ENCODE measurements at places on chromosomes 6 and 20.

DNA sequence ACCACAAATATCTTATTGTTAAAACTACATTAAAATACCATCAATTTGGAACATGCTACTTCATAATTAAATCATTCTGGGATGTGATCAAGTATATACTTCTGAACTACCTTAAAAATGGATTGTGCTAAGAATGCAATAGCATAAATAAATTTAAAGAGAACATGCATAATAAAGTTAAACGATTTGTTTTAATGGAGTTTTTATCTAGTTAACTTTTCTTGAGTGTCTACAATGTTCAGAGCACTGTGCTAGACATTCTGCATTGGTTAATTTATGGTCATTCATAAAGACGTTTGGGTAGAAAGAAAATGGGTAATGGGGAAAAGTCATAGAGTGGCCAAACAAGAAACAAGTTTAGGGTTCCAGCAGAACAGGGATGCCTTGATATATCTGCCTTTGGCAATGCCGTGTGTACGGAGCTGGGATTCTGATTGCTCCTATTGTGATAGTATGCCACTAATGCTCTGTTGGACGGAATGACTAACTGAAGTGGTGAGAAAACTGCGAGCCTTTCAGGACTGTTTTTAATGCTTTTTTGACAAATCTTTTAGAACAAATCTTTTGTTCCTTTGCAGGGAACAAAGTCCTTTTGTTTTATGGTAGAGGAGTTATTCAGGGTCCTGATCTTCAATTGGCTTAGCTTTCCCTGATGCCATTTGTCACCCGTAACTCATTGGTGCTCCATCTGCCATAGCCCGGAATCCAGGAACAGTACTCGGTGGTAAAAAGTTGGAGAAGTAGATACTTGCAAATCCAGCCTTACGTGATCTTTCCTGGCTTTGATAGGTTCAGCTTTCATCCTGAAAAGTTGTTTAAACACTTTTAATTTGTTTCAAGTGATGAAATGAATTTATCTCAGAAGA lies 162.6 kb downstream of the BCKDHB start:
- DNase-seq: no peak

GRCh38 chr20:2149507-2149906 lies 47.9 kb downstream of the STK35 start:
- no peak for DNase-seq

GRCh38 chr6:83127976-83128375 lies 60.5 kb downstream of the DOP1A start:
- no peak for DNase-seq

DNA sequence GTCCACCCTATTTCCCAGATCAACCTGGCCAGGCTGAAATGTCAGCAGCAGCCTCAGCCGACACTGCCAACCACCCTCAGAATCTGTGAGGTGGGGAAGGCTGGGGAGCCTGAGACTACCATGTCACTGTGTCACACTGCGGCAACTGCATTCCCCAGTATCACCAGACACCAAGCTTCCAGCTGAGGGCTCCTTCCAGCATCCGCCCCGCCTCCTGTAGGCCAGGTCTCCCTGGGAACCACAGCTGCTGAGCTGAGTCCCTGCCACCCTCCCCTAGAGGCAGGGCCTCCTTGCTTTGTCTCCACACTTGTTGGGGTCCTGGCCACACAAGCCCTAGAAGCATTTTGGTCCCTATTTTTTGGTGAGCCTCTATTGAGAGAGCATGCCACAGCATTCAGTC lies 115.7 kb downstream of the UNC5CL start:
- no peak for DNase-seq

DNA sequence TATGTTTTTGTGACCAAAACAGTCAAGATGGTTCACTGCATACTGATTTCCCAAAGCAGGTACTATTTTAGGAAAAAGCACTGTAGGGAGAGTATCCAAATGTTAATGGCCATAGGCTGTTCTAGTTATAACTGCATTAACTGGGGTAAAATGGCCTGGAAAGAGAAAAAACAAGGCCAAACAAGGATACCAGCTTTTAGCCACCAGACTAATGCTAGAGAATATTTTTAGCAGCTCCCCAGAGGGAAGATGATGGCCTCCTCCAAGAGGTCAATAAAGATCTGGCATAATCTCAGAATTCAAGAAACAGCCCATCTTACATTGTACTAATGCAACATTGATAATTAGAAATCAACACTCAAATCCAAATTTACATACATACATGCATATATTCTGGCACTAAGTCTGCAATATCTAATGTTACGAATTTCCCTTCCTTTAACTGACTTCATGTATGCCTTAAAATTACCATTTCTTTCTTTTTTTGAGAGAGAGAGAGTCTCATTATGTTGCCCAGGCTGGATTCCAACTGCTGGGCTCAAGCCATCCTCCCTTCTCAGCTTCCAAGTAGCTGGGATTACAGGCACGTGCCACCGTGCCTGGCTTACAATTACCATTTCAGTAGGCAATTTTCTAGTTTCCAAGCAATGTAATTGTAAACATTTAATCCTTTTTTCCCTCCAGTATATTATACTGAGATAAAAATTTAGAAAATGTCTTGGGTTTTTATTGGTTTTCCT lies 9.3 kb downstream of the COX7A2 start:
- DNase-seq: no peak

DNA sequence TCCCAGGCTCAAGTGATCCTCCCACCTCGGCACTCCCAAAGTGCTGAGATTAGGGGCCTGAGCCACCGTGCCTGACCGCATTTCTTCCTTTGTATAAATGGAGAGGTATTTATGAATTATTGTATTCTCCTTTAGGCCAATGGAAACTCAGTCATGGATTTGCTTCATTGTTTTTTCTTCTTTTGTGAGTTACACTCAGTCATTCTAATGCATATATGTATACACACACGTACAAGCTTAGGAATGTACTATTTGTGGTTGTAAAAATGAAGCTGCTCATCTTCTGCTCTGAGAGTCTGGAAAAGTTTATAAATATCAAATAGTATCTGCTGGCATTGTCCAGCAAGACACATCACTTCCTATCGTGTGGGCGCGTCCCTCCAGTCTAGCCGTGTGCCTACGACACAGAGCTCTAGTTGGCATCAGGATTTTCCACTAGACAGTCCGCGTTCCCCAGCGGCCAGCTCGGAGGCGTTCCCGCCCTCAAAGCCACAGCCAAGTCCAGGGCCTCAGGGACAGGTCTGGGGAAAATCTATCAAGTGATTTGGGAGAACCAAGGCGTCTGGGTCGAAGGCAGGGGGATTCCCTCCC lies 215.2 kb downstream of the NFATC2 start:
- DNase-seq: no peak

GRCh38 chr6:153102605-153103318 lies 28.3 kb downstream of the RGS17 start:
- no peak for DNase-seq

GRCh38 chr6:119273272-119274196 lies 76.0 kb downstream of the MAN1A1 start:
- peak; percentile 40 for DNase-seq

DNA sequence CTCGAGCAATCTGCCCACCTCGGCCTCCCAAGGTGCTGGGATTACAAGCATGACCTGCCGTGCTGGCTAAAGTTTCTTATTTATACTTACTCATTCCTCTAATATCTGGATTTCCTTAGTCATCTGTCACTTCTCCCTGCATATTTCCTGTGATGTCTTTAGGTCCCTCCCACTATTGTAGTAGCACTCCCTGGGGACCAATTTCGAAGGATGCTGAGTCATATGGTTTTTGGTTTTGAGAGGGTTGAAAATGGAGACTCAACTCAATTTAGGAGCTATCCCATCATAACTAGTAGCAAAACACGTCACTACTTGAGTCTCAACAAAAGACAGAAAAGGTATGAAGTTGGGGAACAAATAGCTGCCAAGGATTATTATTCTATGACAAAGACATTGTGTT lies 20.2 kb downstream of the MCUR1 start:
- DNase-seq: no peak

GRCh38 chr20:50165684-50166554 lies 12.4 kb upstream of the PEDS1 start:
- DNase-seq: peak; percentile 98

- DNase-seq: peak; percentile 87
Observed at GRCh38 chr20:45833883-45834796, 541 bp downstream of the SNX21 start.

- no peak for DNase-seq
Observed at GRCh38 chr20:34706912-34707784, 3.0 kb downstream of the TP53INP2 start.

DNA sequence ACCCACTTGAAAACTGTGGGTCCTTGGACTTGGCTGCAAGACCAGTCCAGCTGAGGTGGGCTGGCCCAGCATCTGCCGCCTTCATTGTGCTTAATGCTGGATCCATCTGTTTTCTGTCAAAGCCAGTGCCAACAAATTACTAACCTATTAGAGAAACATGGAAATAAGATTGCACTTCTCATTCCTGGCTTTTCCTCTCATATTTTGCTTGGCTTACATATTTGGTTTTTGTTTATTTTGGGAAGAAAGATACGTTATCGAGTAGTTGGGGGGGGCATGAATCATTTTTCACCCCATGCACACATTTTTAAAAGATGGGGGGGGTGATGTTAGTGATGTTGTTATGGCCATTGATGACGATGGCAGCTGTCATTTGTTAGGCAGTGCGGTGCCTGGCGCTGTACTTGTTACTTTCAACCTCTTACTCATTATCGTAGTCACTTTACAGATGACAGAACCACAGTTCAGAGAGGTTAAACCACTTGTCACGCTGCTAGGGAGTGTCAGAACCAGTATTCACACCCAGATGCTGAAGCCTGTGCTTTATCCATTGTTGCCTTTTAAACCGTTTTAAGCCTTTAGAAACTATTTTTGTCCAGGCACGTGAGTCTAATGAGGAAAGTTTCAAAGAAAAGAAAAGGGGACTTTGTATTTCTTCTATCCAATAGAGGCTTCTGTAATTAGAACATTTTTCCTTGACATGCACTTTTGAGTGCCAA lies 180.0 kb downstream of the TMEM242 start:
- peak; percentile 45 for DNase-seq

GRCh38 chr20:51586005-51586440 lies 43.5 kb upstream of the NFATC2 start:
- DNase-seq: peak; percentile 36

- DNase-seq: no peak
Observed at GRCh38 chr20:20195021-20195705, 142.8 kb downstream of the CFAP61 start.

- peak; percentile 36 for DNase-seq
Observed at GRCh38 chr6:41531591-41532582, 14.3 kb upstream of the FOXP4 start.

DNA sequence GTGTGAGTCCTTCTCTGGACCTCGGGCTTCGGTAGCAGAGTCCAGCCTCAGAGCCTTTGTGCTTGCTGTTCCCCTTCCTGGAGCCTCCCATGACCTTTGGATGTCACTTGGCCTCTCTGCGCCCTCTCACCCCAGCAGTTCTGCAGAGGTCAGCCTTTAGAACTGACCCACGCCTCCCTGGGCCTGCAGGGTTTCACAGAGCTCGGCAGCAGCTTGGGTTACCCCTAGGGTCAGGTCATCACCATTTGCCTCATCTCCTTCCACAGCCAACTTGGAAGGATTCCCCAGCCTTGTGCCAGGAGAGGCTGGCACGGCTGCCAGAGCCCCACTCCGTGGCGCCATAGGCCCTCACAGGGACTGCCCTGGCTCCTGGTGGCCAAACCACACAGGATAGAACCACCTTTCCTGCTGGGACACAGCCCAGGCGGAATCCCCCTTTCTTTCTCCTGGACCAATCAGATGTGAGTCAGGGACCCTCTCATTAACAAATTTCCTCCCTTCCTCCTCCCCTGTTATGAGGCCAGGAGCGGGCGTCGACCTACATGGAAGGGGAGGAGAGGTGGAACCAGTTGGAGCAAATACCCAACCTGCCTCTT lies 13.9 kb upstream of the SIRPA start:
- DNase-seq: no peak

- DNase-seq: peak; percentile 23
Observed at GRCh38 chr6:89375427-89376267, 23.1 kb upstream of the UBE2J1 start.

- DNase-seq: no peak
Observed at GRCh38 chr6:149425754-149426153, 25.7 kb downstream of the SUMO4 start.

- DNase-seq: no peak
Observed at GRCh38 chr20:42419814-42420532, 769.7 kb downstream of the PTPRT start.

DNA sequence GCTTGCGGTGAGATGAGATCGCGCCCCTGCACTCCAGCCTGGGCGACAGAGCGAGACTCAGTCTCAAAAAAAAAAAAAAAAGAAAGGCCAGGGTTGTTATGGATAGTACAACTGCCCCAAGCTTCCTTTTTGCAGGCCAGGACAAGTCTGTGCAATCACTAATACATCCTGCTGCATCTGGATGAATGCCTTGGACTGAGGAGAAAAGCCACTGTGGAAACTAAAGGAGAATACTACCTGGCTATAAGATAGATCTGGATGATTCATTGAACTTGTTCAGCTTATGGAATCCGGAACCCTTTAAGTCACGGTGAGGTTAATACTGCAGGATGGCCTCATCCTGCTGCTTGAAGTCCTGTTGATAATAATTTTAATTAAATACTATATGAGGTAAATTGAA lies 278.2 kb downstream of the TFAP2A start:
- no peak for DNase-seq

GRCh38 chr6:113476937-113477839 lies 380.0 kb upstream of the MARCKS start:
- DNase-seq: no peak

GRCh38 chr6:143323729-143324470 lies 126.6 kb downstream of the ADAT2 start:
- DNase-seq: no peak

- no peak for DNase-seq
Observed at GRCh38 chr6:154602296-154602695, 91.8 kb upstream of the CNKSR3 start.

DNA sequence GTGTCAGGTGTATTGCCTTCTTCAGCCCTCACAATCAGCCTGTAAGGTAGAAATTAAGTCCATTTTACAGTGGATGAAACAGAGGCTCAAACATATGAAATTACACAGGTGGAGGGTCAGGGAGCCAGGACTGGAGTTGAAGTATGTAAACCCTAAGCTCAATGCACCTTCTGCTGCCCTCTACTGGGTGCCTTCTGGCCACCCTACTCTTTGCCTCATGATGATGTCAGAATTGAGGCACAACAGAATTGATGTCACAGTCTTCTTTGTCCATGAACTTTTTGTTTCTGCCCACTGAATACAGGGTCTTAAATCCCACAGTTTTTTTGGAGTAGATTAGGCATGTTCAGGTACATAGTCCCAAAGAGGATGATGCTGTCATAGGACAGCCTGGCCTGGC lies 400.8 kb upstream of the CHD6 start:
- no peak for DNase-seq

DNA sequence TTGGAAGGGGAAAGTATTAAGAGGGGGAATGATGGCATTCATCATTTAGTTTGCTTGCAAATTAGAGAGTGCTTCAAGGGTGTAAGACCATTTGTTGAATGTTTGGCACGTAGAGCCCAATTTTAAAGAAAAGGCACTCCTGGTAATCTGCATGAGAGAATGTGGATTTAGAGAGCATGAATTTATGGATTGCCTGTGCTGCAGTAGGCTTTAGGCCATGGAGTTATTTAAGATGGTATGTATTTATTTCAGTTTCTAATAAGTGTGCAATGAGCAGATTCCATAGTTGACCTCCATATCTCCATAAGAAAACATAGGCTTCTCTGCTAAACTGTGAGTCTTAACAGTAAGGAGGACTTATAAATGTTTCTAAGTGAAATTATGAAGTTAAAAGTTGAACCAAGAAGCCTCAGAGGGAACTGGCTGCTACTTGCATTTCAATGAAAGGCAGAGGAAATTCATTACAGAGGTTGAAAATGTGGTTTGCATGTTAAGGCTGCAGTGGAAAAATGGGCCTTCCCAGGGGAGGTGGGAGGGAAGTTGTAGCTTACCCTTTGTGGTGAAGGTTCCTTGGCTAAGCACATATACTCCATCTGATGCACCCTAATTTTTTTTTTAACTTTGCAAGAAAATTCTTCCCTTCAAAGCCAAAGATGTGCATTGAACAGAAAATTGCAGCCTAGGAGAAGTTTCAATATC lies 134.2 kb downstream of the CARMIL1 start:
- no peak for DNase-seq
